ENCODE measurements at places on chromosomes 11 and 22.

GRCh38 chr11:34183848-34184391 is 78.5 kb downstream of the NAT10 start:
- DNase-seq = no peak

- DNase-seq = no peak
Observed at GRCh38 chr11:120858740-120859139, 165.2 kb upstream of the TBCEL start.

DNA sequence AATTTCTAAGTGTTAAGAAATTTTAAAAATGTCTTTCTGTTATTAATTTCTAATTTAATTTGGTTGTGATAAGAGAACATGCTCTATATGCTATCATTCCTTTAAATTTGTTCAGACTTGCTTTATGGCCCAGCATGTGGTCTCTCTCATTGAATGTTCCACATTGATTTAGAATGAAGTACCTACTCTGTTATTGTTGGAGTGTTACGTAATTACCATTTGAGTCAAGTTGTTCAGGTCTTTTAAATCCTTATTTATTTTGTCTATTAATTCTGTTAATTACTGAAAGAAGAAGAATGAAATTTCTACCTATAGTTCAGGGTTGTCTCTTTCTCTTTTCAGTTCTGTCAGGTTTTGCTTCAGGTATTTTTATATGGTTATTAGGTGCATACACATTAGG is 57.0 kb downstream of the PRMT3 start:
- DNase-seq = no peak

GRCh38 chr11:33665350-33666106 is 35.1 kb downstream of the C11orf91 start:
- no peak for DNase-seq

Measured in cerebellar cortex (tissue), 1 donor.